ENCODE measurements at places on chromosomes 7 and 10.

DNA sequence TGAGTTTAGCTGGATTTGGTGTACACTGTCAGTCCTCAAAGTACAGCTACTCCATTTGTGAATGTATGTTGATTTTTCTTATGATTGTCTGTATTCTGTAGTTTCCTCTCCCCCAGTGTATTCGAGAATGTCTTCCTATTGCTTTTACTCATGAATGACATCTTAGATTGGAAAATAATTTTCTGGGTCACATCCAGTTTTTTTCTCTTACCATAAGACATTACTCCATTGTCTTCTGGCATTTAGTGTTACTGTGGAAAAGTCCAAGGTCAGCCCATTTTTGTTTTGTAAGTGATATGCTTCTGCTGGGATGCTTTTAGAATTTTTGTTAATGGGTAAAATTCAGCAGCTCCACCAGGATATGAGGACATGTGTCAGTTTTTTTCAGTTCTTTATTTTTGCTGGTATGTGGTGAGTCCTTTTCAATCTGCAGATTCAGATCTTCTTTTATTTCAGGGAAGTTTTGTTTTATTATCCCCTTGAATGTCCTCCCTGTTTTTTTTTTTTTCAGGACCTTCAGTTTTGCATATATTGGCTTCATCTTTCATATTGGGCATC lies 33.6 kb downstream of the WAC start:
- DNase-seq, result no peak

- no peak for DNase-seq
Measured at GRCh38 chr10:86312701-86313270, 53.8 kb downstream of the GRID1 start.

DNA sequence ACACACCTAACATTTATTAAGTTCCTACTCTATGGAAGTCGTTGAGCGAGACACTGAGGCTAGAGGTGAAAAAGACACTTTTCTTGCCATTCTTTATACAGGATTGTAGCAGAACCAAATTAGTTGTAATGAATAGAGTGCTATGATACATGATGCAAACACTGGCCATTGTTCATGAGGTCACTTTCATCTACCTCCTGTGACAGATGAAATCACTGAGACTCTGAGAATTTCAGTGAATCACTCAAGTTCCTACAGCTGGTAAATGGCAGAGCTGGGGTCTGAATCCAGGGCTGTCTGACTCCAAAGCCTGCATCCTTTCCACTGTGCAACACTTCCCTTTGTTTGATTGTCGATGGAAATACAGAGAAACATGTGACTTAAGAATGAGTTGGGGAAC lies 657.6 kb downstream of the LRMDA start:
- no peak for DNase-seq

DNA sequence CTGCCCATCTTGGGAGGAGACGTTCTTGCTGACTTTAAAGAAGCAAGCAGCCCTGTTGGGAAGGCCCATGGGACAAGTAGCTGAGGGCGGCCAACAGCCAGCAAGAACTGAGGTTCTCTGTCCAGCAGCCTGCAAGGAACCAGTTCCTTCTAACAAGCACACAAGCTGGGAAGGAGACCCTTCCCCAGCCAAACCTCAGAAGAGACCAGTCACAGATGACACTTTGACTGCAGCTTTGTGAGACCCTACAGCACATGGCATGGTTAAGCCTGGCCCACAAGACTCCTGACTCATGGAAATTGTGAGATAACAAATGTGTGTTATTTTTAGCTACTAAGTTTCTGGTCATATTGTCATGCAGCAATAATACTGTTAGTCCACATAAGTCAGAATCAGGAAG lies 99.9 kb downstream of the PRLHR start:
- no peak for DNase-seq

- DNase-seq, result no peak
Measured at GRCh38 chr7:87473986-87474385, 1.5 kb downstream of the ABCB4 start.

- no peak for DNase-seq
Measured at GRCh38 chr10:31679936-31680335, 248.7 kb downstream of the ARHGAP12 start.

- DNase-seq, result no peak
Measured at GRCh38 chr7:129702761-129703338, 91.3 kb downstream of the NRF1 start.

GRCh38 chr10:46266306-46266985 lies 20.4 kb upstream of the ANTXRL start:
- no peak for DNase-seq

GRCh38 chr10:62399211-62399610 lies 25.0 kb downstream of the ZNF365 start:
- no peak for DNase-seq

GRCh38 chr7:55131142-55131929 lies 112.5 kb downstream of the EGFR start:
- DNase-seq, result no peak
